T-helper 2 cell treated with Interferon-gamma antibody and Interleukin-4, amounts not matched to agents 5 μg/mL and 100 μg/mL, for 36 hours (primary cell): ENCODE measurements at places on chromosomes 7 and 10.

- DNase-seq = no peak
Observed at GRCh38 chr7:2808891-2809665, 35.0 kb downstream of the GNA12 start.

- no peak for DNase-seq
Observed at GRCh38 chr7:94908323-94909178, 1.2 kb downstream of the PPP1R9A start.

GRCh38 chr7:122412441-122412840 is 107.9 kb upstream of the FEZF1 start:
- no peak for DNase-seq

DNA sequence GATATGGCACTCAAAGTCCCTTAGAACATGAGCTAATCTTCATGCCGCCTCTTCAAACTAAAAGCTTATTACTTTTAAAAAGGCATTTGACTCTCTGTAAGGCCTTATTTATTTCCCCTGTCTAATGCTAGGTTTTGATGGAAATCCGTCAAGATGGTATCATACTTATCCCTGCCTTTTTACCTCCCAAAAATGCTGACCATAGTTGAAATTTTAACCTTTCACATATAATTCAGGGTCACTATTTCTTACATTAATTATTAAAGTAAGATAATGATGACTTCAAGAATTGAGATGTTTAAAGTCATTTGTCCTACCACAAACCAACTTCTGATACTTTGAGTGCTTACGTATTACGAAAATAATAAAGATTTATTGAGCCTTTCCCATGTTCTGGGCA is 12.3 kb upstream of the OSBPL3 start:
- no peak for DNase-seq

DNA sequence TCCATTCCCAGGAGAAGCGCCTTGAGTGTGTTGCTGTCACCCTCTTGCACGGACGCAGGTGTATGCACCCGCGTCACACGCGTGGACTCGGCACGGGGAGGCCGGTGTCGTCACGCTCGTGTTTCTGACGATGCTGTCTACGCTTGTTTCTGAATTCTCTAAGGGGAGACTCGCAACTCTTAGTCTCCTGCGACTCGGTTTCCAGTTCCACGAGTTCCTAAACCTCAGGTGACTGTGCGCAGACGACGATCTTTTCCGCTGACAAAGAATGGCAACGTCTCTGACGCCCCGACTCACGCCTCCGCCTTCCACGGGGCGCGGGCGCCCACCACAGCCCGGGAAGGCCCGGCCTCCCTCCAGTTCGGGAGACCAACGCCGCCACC is 579 bp downstream of the IDI1 start:
- no peak for DNase-seq

DNA sequence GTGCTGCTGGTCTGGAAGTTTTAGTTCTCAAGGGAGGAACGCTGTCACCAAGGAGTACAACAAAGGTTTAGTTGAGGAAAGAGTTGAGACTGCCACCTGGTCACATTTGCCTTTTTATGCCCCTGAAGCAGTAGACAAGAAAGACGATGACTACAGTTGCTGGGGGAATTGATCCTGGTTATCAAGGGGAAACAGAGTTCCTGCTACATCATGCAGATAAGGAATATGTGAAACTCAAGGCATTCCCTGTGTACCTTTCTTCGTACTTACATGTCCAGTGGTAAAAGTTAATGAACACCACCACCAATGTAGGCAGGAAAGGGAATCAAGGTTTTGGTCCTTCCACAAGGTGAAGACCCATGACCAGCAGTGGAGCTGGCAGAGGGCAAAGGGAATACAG is 31.8 kb downstream of the SLC35B4 start:
- no peak for DNase-seq

DNA sequence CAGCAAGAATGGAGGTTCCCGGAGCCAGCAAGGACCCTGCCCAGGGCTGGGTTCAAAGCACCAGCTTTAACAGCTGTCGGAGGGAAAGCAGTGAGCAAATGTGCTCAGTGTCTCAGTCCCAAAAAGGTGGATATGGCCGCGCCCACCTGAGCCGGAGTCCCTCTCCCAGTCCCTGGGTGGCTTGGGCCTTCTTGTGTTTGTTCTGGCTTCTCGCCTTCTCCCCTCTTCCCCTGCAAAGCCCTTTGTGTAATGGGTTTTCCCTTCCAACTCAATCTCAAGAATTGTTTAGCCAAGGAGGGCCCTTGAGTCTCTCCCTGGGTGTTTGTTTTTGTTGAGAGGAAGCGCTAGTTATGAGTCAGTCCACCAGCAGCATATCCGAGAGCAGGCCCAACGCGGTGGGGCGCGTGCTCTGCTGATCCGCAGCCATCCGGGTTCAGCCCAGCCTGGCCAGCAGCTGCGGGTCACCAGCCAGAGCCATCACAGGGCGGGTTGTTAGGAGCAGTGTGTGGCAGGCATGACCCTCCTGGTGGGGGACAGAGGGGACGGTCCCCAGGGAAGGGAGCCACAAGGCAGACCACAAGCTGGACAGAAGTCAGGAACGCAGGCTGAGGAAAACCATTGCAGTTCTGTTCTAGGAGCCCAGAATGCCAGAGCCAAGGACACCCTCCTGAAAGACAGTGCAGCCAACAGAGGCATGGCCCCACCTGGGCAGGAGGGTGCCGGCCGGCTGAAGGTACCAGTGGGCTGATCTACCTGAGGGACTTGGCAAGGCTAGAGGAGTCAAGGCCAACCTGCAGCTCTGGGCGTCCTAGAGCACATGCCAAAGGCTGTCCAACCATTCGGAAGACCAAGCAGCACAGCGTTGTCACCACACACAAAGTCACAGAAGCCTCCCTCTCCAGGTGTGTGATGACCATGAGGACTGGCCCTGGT is 21.3 kb downstream of the CALML3 start:
- DNase-seq = no peak
